Ascending aorta (tissue), 2 donors: ENCODE measurements at places on chromosomes 16 and 17. TPM values are rescaled to one million over a fixed set of nuclear protein-coding genes. Genes with fewer than 3 reads are reported as not detected.

NACA2 gene
- not detected for total RNA-seq

DNA sequence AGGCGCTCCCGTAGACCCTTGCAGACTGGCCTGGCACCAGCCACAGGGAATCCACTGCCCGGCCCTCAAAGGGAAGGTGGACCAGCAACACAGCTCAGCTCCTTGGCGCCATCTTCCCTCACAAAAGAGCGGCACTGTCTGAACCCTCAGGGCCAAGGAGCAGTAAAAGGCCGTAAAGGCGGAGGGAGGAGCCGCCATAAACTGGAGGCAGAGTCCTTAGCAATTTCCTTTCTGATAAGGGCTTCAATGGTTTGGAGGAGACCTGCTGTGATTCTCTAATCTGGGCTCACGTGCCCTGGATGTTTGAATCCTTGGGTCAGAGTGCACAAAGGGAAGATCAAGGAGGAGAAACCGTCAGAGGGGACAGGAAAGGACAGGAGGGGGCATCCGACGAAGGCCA lies 15.5 kb upstream of the AXIN2 start:
- no peak for DNase-seq

- DNase-seq = no peak
These were observed 15.4 kb downstream of the FOXF1 start for GRCh38 chr16:86525696-86526095.

GRCh38 chr16:69253870-69254341 lies 57.2 kb upstream of the VPS4A start:
- DNase-seq = no peak

CHST5 gene
- total RNA-seq = not detected

GRCh38 chr17:56880133-56880532 lies 33.7 kb downstream of the TRIM25 start:
- DNase-seq = no peak

CEMP1 gene
- total RNA-seq = not detected

DNA sequence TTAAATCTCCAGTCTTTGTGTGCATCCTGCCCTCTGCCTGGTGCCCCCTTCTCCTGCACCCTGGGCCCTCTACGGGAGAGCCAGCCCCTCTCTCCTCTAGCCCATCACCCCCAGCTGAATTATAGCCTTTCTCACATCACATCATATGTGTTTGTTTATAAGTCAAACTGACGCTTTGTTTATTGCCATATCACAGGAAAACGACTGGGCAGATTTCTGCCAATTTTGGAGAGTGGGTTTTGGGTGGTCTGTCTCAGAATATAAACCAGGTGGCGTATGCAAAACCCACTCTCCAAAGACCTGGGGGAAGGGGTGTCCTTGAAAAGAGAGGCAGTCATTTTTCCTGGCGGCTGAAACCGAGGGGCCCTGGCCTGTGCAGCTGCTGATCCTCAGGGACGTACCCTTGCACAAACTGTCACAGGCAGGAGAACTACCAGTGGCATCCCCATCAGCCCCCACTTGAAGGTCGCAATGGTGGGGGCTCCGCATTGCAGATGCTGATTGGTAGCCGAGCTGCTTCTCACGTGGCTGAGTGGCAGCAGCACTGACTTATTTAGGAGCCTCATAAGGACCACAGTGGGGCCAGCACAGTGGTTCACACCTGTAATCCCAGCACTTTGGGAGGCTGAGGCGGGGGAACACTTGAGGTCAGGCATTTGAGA lies 34.8 kb upstream of the CDC42EP4 start:
- DNase-seq = no peak

OR4D1 gene
- not detected for total RNA-seq
